ENCODE measurements at places on chromosomes 5 and 9.

- no peaks in the 10 kb centered on the region for H3K27me3 ChIP-seq
- no peak for DNase-seq
- H3K27ac ChIP-seq, result no peak overlapping the region
- H3K4me3 ChIP-seq, result peak overlapping the region; percentile 52
- H3K4me1 ChIP-seq, result no peaks in the 10 kb centered on the region
Observed at GRCh38 chr9:706606-707459, 134.7 kb upstream of the DMRT1 start.

- no peaks in the 10 kb centered on the region for H3K4me1 ChIP-seq
- no peaks in the 10 kb centered on the region for H3K36me3 ChIP-seq
- DNase-seq, result no peak
- no peaks in the 10 kb centered on the region for H3K27me3 ChIP-seq
- no peak overlapping the region for H3K4me3 ChIP-seq
Observed at GRCh38 chr9:129313331-129313955, 135.4 kb upstream of the IER5L start.

- no peaks in the 10 kb centered on the region for H3K4me1 ChIP-seq
- no peak for DNase-seq
- no peak overlapping the region for H3K27ac ChIP-seq
- no peaks in the 10 kb centered on the region for H3K36me3 ChIP-seq
- no peaks in the 10 kb centered on the region for H3K27me3 ChIP-seq
- no peak overlapping the region for H3K4me3 ChIP-seq
Observed at GRCh38 chr9:12439267-12439666, 253.9 kb upstream of the TYRP1 start.

- H3K36me3 ChIP-seq, result no peaks in the 10 kb centered on the region
- no peak overlapping the region for H3K4me3 ChIP-seq
- H3K27me3 ChIP-seq, result no peaks in the 10 kb centered on the region
- DNase-seq, result no peak
- H3K4me1 ChIP-seq, result no peaks in the 10 kb centered on the region
Observed at GRCh38 chr9:123058834-123059233, 25.4 kb downstream of the GPR21 start.

DNA sequence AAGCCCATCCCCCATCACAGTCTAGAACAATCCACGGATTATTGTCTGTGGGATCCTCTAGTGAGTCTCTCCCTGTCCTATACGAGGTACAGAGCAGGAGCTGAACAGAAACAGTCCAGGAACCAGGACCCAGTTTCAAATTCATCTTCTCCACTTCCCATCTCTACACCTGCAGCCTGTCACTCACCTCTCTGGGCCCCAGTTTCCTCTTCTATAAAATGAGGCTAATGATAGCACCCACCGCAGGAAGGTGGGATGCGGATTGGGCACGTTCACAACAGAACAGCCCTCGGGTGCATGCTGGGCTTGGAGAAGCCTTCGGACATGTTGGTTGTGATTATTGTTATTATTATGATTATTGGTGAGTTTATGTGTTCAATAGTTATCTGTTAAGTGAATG lies 78.5 kb downstream of the ANKRD33B start:
- H3K4me1 ChIP-seq, result no peaks in the 10 kb centered on the region
- H3K36me3 ChIP-seq, result no peaks in the 10 kb centered on the region
- no peak overlapping the region for H3K27ac ChIP-seq
- H3K4me3 ChIP-seq, result no peak overlapping the region
- H3K27me3 ChIP-seq, result no peaks in the 10 kb centered on the region
- no peak for DNase-seq

GRCh38 chr9:137968235-137968634 lies 90.7 kb downstream of the CACNA1B start:
- no peak for DNase-seq
- H3K27me3 ChIP-seq, result no peaks in the 10 kb centered on the region
- H3K27ac ChIP-seq, result no peak overlapping the region

- H3K27me3 ChIP-seq, result no peaks in the 10 kb centered on the region
- no peaks in the 10 kb centered on the region for H3K4me1 ChIP-seq
- H3K27ac ChIP-seq, result no peak overlapping the region
- no peak overlapping the region for H3K4me3 ChIP-seq
- no peak for DNase-seq
Observed at GRCh38 chr5:175617447-175617846, 40.4 kb upstream of the HRH2 start.

- no peaks in the 10 kb centered on the region for H3K4me1 ChIP-seq
- no peak for DNase-seq
- no peak overlapping the region for H3K4me3 ChIP-seq
- H3K36me3 ChIP-seq, result no peaks in the 10 kb centered on the region
- H3K27me3 ChIP-seq, result no peaks in the 10 kb centered on the region
Observed at GRCh38 chr5:41143131-41143901, 70.0 kb downstream of the C6 start.

- H3K27ac ChIP-seq, result no peak overlapping the region
- no peak for DNase-seq
- H3K36me3 ChIP-seq, result no peaks in the 10 kb centered on the region
Observed at GRCh38 chr5:153223376-153223775, 267.1 kb upstream of the GRIA1 start.

DNA sequence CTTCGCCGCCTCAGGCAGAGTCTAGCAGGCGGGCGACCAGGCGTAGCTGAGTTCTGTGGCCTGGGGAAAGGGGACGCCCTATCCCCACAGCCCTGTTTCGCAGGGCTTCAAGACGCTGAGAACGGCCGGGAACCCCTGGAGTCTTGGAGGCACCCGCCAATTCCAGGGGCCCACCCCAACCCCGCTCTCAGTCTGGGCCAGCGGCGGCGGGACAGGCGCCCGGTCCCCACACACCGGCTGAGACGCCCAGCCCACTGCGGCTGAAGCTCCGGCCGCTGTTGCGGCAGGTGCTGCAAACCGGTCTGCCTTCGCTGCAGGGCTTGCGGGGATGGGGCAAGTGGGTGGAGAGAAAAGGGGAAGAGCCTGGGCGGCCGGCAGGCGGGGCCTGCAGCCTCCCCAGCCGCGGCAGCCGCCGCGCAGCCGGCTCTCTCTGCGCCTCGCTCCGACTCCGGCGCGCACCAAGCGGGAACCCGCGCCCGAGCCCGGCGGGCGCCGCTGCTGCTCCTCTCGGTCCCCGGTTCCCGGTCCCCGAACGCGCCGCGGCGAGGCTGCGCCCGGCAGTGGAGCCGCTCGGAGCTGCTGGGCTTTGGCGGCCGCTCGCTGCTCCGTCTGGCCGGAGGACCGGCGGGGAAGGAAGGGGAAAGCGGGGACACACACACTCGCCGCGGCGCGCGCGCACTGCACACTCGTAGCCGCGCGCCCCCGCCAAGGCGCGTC lies at the start of gene PIP5K1B:
TSS of gene PIP5K1B (plus strand) at position 427 of the 717 bp plus-strand sequence. CDS start 117,375 bp downstream, outside the sequence.
- peaks cover 20% of the 10 kb centered on the region for H3K27me3 ChIP-seq
- H3K4me3 ChIP-seq, result peak within 1 kb of the TSS; percentile 16
- no peak for DNase-seq
- no peaks in the 10 kb centered on the region for H3K36me3 ChIP-seq
- no peaks in the 10 kb centered on the region for H3K4me1 ChIP-seq

GRCh38 chr5:41193456-41194205 lies 19.7 kb downstream of the C6 start:
- no peak overlapping the region for H3K27ac ChIP-seq
- DNase-seq, result no peak
- H3K36me3 ChIP-seq, result no peaks in the 10 kb centered on the region

DNA sequence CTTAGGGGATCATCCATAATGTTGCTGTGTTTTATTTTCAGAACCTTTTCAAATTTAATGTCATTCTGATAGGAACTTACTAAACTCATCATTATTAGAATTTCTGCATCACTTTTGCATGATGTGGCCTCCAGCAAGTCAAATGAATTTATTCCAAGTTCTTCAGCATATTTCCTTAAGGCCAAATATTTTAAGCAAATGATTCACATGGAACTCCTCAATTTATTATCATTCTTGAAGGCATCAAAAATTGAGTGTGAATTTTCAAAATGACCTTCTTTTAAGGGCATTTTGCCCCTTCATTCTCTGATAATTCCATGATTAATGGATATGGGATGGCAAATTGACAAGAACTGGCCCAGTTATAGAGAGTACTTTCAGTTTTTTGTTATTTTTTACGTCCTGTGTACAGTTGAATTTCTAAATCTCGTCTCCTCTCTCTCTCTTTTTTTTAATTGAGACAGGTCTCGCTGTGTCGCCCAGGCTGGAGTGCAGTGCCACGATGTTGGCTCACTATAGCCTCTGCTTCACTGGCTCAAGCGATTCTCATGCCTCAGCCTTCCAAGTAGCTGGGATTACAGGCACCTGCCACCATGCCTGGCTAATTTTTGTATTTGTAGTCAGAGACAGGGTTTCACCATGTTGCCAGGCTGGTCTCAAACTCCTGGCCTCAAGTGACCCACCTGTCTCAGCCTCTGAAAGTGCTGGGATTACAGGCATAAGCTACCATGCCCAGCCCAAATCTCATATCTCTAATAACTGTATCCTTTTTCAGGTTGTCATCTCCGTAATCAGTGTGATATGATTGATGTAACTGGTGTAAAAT lies 29.1 kb downstream of the GPR21 start:
- no peak overlapping the region for H3K27ac ChIP-seq
- peaks cover 4% of the 10 kb centered on the region for H3K36me3 ChIP-seq
- no peaks in the 10 kb centered on the region for H3K4me1 ChIP-seq
- H3K27me3 ChIP-seq, result no peaks in the 10 kb centered on the region

DNA sequence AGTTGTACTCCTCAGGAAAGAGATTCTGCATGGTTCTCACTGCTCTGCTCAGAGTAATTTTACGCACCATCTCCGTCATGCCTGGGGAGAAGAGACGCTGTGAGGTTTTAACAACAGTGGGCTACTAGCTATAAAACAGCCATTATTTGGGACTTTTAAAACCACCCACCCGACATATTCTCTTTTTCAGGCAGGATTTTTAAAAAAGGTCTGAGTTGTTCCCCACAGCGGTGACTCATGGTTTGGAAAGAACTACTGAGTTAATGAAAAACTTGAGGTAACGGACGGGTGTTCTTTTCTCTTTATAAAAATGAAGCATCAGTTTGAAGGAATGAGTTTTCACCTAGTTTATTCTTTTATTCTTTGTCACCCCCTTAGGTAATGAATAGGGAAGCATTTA lies 61.3 kb downstream of the TTLL11 start:
- no peaks in the 10 kb centered on the region for H3K27me3 ChIP-seq
- no peaks in the 10 kb centered on the region for H3K36me3 ChIP-seq
- no peak overlapping the region for H3K27ac ChIP-seq
- DNase-seq, result no peak
- H3K4me1 ChIP-seq, result no peaks in the 10 kb centered on the region

GRCh38 chr9:19464061-19464763 lies 55.4 kb downstream of the ACER2 start:
- H3K4me3 ChIP-seq, result peak overlapping the region; percentile 49
- no peaks in the 10 kb centered on the region for H3K36me3 ChIP-seq
- no peak overlapping the region for H3K27ac ChIP-seq
- peaks cover 4% of the 10 kb centered on the region for H3K4me1 ChIP-seq

DNA sequence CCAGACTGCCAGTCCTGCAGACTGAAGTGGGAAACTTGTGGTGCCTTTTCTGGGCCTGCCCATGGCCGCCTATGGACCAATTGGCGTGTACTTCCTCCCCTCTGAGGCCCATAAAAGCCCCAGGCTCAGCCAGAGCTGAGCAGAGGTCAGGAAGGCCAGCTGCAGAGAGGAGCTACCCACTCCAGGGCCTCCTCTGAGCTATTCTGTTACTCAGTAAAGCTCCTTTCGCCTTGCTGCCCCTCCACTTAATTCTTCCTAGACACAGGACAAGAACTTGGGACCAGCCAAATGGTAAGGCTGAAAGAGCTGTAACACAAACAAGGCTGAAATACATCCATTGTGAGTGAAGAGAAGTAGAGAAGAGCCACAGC lies 106.4 kb downstream of the C9orf50 start:
- DNase-seq, result no peak
- H3K27ac ChIP-seq, result no peak overlapping the region
- H3K36me3 ChIP-seq, result no peaks in the 10 kb centered on the region
- no peak overlapping the region for H3K4me3 ChIP-seq
- H3K27me3 ChIP-seq, result no peaks in the 10 kb centered on the region

DNA sequence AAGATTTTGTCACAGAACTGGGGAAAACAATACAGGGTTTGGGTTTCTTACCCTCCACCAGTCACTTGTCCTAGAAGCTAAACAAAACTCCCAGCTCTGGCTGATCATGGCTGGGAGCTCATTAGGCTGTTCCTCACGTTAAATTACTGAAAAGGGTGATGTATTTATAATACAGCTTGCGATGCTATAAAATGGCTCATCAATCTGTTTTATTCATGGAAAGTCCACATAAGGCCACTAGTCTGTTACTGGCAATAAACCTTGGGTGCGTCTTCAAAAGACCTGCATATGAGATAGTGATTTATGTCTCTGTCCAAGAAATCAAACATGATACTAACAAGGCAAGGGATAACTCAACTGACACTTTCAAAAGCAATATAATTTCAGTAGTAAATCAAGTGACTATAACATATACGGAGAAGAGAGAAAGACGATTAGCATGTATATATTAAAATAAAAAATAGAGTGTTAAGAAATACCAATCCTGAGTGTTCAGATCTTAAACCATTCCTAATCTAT lies 219.0 kb downstream of the BNC2 start:
- DNase-seq, result no peak
- H3K27me3 ChIP-seq, result no peaks in the 10 kb centered on the region
- H3K27ac ChIP-seq, result no peak overlapping the region
- no peaks in the 10 kb centered on the region for H3K4me1 ChIP-seq
- no peaks in the 10 kb centered on the region for H3K36me3 ChIP-seq

DNA sequence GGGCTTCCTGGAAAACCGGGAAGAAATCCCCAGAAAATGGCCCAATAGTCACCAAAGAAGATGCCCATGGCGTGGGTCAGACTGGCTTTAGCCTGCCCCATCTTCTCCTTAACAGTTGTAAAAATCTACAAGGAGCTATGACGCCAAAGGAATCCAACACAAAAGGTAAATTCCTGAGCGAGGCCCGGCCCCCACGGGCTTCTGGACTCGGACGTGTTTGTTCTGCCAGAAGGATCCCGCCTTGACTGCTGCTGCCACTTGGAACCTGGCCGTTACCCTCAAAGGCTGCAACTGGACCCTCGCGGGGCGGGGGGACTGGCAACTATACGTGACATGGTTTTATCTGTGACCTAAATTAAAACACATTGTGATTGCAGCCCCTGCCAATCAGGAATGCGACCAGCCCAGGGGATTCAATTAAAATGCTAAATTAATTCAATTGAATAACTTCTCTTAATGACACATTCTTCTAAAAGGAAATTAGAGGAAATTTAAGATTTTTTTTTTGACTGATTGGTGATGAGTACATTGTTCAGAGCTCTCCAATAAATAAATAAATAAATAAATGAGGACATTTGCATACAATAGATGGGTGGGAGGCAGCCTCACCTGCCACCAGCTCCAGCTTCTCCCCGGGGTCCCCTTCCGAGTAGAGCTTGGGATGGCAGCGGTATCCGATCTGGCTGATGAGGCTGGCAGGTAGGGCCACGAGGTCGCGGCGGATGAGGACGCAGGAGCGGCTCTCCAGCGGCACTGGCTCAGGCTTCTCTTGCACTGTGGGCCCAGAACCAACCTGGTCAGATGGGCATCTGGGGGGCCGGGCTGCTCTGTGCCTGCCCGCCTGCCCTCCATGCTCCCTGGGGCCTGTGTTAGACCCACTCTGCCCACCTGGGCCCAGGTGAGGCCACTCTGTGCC lies 54.7 kb upstream of the UBAC1 start:
- H3K27ac ChIP-seq, result no peak overlapping the region
- DNase-seq, result no peak
- H3K36me3 ChIP-seq, result no peaks in the 10 kb centered on the region
- no peaks in the 10 kb centered on the region for H3K27me3 ChIP-seq
- no peak overlapping the region for H3K4me3 ChIP-seq
- H3K4me1 ChIP-seq, result no peaks in the 10 kb centered on the region
